OCI-LY7 (cell line): ENCODE measurements at places on chromosomes 6 and 20. TPM values are rescaled to one million over a fixed set of nuclear protein-coding genes. Genes with fewer than 3 reads are reported as not detected.

DDO gene
- total RNA-seq = not detected in 2 replicates

PKHD1 gene
- not detected in 2 replicates for total RNA-seq

TTLL9 gene
- not detected in 2 replicates for total RNA-seq

C6orf58 gene
- total RNA-seq = not detected in 2 replicates

ANKRD66 gene
- not detected in 2 replicates for total RNA-seq

OR2H2 gene
- total RNA-seq = not detected in 2 replicates

LY6G6C gene
- not detected in 2 replicates for total RNA-seq

GRCh38 chr6:122931916-122932315 lies 64.1 kb upstream of the CLVS2 start:
- DNase-seq = no peak

DNA sequence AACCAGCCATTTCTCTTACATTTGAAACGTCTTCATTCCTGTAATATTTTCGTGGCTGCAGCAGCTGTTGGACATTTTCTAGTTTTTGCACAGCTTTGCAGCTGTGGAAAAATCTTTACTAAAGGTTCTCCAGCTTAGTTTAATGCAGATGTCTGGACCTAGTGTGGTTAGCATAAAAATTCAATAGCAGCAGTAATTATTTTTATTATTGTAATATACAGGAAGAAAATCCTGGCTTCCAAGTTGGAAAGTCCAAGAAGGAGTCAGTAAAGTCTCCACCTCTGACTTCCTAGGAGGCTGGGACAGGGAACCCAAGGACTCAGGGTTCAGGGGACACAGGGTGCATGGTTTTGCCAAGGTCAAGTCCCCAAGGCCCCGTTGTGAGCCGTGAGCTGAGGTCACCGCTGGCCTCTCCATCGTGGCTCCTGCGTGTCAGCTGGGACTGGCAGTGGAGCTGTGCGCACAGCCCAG lies 230.6 kb downstream of the FNDC1 start:
- no peak for DNase-seq

GRCh38 chr6:138454981-138455706 lies 44.1 kb downstream of the NHSL1 start:
- DNase-seq = no peak

- DNase-seq = no peak
These were observed 206.0 kb upstream of the CDH4 start for GRCh38 chr20:61045876-61046585.

DNA sequence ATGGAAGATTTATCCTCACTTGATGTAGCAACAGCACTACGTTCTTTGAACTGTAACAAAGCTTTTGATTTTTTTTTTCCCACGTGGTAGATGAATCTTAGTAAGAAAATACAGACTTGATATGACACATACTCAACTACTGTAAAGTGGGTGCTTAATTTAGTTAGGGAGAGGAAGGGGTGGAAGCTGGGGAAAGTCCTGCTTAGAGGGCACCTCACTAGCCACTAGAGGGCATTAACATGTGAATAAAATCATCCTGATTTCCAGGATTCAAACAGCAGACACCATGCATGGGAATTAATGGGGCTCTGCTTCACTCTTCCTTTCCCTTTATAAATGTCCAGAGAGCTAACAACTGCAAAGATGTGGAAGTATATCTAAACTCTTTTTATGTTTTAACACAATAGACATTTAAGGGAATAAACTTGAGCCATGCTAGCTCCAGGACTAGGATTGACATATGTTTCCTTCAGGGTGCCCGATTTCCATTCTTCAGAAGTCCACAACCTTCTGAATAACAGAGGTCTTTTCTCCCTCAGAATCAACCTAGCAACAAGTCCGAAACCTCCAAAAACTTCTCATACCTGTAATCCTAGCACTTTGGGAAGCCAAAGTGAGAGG lies 250.1 kb downstream of the ATXN1 start:
- DNase-seq = peak; percentile 5

DNA sequence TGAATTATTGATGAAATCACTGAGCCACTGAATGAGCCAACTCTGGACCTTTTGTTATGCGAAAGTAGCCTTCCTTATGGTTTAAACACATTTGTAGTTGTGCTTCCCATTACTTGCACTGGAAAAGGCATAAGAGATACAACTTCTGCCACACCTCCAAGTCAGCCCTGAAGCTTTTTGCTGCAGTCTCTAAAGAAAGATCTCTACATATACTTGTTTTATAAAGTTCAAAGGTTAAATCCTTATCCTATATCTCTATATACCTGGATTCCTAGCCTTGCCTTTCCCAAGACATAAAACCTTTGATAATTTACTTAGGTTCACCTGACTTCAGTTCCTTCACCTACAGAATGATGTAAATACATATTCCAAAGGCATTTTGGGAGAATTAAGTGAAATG lies 132.0 kb downstream of the PTPRK start:
- no peak for DNase-seq

- no peak for DNase-seq
These were observed 841.8 kb downstream of the PHF3 start for GRCh38 chr6:64477391-64477790.

- no peak for DNase-seq
These were observed 222.9 kb downstream of the LAMA2 start for GRCh38 chr6:129105793-129106192.

- DNase-seq = peak; percentile 6
These were observed 33.6 kb downstream of the APCDD1L start for GRCh38 chr20:58481481-58482021.

DNA sequence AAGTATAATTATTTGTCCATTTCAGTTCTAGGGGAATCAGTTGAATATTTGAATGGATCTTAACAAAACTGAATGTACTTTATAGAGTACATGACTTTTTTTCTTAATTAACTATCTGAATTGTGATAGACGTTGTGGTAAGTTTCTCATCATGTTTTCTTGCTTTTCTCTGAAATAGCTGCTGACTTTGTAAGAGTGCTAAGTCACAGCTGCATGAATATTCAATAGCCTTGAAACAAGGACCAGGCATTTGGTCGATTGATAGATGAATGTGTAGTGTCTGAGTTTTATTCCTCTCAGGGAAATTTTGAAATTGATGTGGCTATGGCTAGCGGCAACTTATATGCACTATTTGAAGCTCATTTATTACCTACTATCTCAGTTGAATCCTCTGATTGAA lies 56.0 kb downstream of the ADGRB3 start:
- DNase-seq = no peak

GRCh38 chr20:51529081-51529681 lies 13.3 kb downstream of the NFATC2 start:
- no peak for DNase-seq

DNA sequence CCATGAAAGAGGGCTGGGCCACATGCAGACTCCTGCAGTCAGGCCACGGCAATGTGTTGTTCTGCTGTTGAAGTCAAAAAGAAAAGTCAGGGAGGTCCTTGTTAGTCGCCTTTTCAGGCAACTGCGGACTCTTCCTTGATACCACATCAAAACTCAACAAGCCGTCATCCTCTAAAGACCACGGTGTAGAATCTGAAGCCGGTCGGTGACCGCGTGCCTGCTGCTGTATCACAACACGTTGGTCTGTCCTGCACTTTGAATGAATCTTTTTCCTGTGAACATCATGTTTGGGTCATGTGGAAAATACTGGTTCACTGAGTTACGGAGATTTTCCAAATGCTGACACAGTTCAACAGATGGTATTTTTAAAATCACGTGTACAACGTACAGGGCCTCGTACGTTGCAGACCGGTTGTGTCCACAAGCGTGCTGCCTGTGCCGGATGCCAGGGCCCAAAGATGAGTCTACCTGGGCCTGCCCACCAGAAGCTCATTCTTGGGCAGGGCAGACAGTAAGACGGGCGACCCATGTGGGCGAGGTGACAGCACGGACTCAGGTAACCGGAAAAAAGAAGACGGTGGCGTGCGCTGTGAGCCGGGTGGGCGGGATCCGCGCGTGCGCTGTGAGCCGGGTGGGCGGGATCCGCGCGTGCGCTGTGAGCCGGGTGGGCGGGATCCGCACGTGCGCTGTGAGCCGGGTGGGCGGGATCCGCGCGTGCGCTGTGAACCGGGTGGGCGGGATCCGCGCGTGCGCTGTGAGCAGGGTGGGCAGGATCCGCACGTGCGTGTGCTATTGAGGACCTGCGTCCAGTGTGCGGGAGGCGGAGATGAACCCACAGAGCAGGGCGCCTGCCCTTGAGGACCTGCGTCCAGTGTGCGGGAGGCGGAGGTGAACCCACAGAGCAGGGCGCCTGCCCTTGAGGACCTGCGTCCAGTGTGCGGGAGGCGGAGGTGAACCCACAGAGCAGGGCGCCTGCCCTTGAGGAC lies 114.5 kb downstream of the FAM120B start:
- DNase-seq = no peak

- no peak for DNase-seq
These were observed 240.6 kb downstream of the GRM1 start for GRCh38 chr6:146269482-146269881.

GRCh38 chr6:166747644-166748595 lies 120.9 kb upstream of the RPS6KA2 start:
- DNase-seq = peak; percentile 24

DNA sequence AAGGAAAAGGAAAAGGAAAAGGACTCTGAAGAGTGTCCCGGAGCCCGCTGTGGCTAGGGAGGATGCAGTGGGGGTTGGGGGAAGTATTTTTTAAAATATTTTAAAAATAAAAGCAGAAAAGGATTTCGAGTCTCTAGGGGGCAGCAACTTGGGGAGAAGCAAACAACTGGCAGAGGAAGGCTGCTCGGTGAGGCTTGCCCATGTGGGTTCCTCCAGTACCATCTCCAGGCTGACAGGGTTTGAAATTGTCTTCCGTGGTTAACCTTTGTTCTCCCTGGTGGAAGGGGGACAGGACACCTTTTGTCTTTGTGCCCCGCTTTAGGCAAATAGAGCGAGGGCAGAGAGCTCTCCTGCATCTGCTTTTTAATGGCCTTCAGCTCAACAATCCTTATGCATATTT lies 60.4 kb upstream of the SNX9 start:
- DNase-seq = peak; percentile 51

DNA sequence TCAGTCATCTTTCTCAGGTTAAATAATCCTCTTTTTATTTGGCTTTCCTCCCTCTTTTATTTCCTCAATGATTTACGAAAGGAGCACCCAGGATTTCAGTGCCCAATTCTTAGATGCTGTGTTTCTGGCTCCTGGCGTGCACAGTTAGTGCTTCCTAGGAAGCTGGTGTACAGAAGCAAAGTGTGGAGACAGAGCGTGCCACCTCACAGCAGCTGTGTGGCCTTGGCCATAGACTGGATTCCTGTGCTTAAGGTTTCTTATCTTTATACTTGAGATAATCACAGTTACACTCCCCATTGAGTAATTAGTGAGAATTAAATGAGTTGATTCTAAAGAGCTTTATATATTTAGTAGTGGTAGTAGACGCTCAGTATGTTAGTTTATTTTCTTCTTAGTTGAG lies 39.7 kb upstream of the GJA1 start:
- DNase-seq = no peak

- DNase-seq = no peak
These were observed 291.7 kb downstream of the UTRN start for GRCh38 chr6:144576871-144577270.

- no peak for DNase-seq
These were observed 199.3 kb upstream of the FLRT3 start for GRCh38 chr20:14536738-14537137.

- DNase-seq = peak; percentile 75
These were observed 56.7 kb downstream of the APCDD1L start for GRCh38 chr20:58458342-58459057.

GRCh38 chr6:48325701-48326100 lies 214.7 kb upstream of the PTCHD4 start:
- DNase-seq = no peak
